ENCODE measurements at places on chromosomes 16 and 17.

DNA sequence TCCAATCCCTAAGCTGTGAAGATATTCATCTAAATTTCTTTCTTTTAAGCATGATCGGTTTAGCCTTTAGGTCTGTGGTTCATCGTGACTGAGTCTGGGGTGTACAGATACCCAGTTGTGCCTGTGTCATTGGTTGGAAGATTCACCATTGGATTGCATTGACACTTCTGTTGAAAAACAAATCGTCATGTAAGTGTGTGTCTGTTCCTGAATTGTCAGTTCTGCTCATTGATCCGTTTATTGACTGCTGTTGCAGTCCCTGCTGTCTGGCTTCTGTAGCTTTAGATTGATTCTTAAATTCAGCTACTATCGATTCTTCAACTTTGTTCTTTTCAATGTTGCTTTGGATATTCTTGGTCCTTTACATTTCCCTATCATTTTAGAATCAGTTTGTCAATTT lies 21.0 kb upstream of the ZNF469 start:
- no peak for DNase-seq

DNA sequence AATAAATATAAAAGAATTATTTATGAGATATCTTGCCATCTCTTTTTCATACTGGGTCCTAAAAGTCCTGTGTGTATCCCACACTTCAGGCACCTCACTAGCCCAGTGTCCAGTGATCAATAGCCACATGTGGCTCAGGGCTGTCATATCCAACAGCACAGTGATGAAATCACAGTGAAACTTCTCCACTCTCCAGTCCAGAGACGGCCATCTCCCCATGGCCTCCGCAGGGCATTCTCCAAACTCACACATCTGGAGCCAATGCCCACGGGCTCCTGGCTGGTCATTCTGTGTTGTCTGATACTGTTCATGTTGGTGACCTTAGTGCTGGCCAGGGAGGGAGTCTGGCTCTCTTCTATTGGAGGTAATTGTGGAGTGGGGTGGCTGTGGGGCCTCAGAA lies 125.2 kb upstream of the SDK2 start:
- DNase-seq, result no peak

DNA sequence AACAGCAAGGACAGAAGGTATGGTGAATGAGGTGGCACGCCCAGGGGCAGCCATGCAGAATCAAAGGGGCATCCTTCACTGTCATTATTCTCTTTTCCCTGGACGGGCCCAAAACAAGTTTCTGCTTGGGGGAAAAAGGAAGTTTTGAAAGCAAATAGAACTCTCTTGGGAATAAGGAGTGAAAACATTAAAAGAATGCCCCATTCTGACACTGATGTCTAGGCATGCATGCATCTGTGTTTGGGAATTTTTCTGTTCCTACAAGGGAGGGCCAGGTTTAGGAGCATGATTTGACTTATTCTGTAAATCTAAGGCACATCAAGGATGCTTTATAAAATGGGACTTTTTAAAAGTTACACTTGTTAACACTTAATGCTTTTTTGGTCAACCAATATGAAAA lies 34.3 kb upstream of the SLC12A3 start:
- no peak for DNase-seq

- peak; percentile 36 for DNase-seq
Observed at GRCh38 chr17:74780443-74781238, 4.5 kb upstream of the NAT9 start.

DNA sequence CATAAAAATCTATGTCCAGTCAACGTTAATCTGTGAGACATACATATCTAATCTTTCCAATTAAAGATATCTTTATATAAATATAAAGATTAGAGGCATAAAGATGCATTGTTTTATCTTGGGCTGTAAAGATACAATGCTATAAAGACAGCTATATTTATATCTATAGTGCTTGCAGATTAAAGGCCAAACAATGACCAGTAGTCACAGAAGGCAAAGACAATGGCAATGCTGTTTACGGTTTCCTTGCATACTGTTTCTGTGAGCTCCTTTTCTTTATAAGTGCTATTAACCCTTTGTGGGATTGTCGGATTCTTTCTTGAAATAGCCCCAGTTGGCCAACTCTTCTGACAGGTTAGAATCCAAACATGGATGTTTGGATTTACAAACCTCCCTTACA lies 85.5 kb upstream of the SALL1 start:
- no peak for DNase-seq

- DNase-seq, result no peak
Observed at GRCh38 chr16:57842601-57843000, 40.3 kb upstream of the KIFC3 start.

GRCh38 chr17:62641951-62642350 lies 14.5 kb downstream of the MRC2 start:
- no peak for DNase-seq

GRCh38 chr16:88395669-88396584 lies 13.2 kb downstream of the ZNF469 start:
- no peak for DNase-seq

GRCh38 chr16:23420011-23420410 lies 33.0 kb downstream of the COG7 start:
- no peak for DNase-seq

- no peak for DNase-seq
Observed at GRCh38 chr17:33015716-33016346, 24.2 kb downstream of the SPACA3 start.

DNA sequence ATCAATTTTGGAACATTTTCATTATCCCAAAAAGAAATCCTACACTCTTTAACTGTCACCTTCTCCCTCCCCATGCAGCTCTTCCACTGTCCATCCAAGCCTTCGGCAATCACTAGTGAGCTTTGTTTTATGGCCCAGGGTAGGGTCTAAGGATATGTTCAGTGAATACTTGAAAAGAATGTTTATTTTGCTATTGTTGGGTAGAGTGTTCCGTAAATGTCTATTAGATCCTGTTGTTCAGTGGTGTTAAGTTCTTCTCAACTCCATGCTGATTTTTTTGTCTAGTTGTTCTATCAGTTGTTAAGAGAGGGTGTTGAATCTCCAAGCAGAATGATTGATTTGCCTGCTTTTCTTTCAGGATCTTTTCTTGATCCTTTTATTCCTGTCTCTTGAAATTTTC lies 29.9 kb downstream of the SPECC1 start:
- DNase-seq, result no peak

- no peak for DNase-seq
Observed at GRCh38 chr16:65176603-65177002, 54.7 kb upstream of the CDH11 start.

DNA sequence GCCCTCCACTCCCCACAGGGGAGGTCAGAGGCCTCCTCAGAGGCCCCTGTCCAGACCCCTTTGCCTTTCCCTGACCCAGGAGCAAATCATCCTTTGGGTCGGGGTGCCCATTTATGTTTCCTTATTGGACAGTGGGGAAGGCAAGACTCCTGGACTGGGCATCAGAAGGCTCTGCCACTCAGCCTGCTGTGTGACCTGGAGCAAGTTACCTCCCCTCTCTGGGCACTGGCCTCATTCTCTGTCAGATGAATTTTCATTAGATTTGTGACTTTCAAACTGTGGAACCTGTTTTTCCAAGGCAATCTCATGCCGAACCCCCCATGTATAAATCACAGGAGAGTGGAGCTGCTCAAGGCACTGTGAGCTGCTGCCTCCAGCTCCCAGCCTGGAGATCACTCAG lies 47.0 kb upstream of the TOB1 start:
- no peak for DNase-seq

- DNase-seq, result peak; percentile 31
Observed at GRCh38 chr16:69123910-69124309, 8.5 kb downstream of the CHTF8 start.

GRCh38 chr17:80938556-80938955 lies 53.1 kb upstream of the CHMP6 start:
- no peak for DNase-seq

DNA sequence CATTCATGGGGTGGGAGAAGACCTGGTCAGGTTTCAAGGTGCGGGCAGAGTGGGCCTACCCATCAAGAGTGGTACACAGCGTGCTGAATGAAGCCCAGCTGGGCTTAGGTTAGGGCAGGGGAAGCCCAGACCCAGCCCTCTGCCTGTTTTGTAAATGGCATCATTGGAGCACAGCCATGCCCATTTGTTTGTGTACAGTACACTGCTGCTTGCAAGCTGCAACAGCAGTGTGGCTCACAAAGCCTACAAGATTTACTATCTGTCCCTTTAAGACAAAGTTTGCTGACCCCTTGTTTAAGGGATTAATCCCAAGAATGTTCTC lies 230.1 kb upstream of the TNRC6C start:
- DNase-seq, result no peak

DNA sequence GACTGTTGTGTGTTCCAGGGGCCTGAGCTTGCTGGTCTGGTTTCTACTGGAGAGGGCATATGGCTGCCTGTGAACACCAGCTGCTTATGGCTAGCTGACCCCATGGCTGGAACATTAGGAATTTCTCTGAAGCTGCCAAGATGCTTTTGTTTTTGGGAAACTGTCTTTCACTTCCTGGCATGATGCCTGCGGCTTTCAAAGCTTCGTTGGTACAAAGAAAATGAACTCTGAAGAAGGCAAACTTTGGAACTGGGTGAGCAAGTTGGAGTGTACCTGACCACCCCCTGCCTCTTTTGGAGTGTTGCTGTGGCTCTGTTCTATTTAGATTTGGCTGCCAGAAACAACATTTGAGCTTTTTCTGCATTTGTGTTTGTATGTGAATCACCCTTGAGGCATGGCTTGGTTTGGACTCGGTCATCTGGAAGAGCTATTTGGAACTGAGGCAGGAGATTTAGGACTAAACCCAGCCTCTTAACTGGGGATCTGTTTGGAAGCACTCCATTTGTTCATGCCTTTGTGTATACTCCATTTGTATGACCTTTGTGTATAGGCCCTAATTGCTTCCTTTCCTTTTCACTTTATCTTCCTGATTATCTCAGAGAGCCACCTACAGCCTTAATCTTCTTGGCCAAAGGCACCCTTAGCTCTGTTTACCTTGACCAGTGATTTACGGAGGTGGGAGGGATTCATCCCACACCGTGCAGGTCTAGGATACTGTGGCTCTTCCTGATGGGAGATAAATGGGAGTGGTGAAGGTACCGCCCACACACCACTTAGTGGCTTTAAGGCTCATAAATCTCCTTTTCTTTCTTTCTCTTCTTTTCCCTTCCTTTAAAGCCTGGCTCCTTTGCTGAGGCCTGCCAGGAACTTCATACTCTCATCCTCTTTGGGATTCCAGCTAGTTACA lies 7.3 kb upstream of the CPHXL start:
- peak; percentile 81 for DNase-seq

DNA sequence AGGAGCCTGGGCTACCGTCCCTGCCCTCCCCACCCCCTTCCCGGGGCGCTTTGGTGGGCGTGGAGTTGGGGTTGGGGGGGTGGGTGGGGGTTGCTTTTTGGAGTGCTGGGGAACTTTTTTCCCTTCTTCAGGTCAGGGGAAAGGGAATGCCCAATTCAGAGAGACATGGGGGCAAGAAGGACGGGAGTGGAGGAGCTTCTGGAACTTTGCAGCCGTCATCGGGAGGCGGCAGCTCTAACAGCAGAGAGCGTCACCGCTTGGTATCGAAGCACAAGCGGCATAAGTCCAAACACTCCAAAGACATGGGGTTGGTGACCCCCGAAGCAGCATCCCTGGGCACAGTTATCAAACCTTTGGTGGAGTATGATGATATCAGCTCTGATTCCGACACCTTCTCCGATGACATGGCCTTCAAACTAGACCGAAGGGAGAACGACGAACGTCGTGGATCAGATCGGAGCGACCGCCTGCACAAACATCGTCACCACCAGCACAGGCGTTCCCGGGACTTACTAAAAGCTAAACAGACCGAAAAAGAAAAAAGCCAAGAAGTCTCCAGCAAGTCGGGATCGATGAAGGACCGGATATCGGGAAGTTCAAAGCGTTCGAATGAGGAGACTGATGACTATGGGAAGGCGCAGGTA lies 762 bp downstream of the CDK12 start:
- DNase-seq, result peak; percentile 9

DNA sequence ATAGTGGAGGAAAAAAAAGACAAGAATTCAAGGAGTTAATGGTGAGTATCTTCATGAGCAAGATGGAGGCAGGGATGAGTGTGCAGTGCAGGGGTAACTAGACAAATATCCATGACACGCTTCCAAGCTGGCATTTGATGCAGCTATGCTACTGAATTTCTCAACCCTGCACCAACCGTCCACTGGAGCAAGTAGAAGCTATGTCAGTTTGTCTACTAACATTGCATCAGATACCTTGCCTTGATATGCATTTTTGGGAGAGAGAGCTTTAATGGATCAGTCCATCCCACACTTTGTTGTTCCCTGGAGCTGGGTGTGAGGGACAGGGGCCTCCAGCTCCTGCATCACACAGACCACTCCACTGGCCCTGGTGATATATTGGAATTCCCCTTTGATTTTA lies 16.4 kb downstream of the CCL11 start:
- DNase-seq, result no peak

GRCh38 chr16:53611179-53611696 lies 92.4 kb downstream of the RPGRIP1L start:
- DNase-seq, result no peak

DNA sequence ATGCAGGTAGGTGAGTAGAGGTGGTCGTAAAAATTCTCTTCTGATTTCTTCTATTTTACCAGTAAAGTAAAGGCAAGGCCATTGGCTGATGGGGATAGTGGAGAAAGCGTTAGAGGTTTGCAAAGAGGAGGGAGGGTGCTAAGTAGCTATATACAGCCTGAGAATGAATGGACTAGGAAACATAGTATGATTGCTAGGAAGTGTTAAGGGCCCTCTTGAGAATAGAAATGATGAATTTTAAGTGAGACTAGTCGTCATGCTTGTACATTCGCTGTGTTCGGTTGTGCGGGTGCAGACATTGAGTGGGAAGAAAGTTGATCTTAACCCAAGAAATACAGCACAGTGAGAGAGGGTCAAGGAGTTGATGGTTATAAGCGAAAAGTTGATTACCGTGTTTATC lies 7.2 kb upstream of the HS3ST2 start:
- DNase-seq, result no peak

- DNase-seq, result no peak
Observed at GRCh38 chr17:17467016-17467415, 9.8 kb upstream of the MED9 start.

- DNase-seq, result no peak
Observed at GRCh38 chr17:8162233-8162996, at the start of gene VAMP2. Gene VAMP2, minus strand, starts transcription at chr17:8162948. Its CDS starts 69 bp downstream, at chr17:8162879.

- no peak for DNase-seq
Observed at GRCh38 chr17:40812639-40813038, 9.8 kb downstream of the KRT10 start.

DNA sequence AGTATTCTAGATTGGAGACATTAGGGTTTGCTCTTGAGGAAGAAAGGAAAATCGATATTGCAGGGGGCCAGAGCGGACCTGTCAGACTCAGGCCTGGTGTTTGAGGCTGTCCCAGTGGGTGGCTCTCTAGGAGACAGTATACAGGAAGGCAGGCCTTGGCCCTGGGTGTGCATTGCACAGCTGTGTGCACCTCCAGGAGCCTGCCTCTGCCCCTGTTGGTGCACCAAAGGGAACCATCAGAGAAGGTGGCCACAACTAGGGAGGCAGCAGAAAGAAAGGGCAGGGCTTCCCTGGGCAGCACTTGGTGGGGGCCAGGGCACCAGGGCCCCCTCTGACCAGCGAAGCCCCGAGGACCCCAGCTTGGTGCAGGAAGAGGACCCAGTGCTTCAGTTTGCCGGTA lies 188.0 kb downstream of the NTN1 start:
- no peak for DNase-seq

GRCh38 chr17:31926100-31926729 lies 10.6 kb upstream of the SUZ12 start:
- no peak for DNase-seq

Measured in DMS 273 treated with DMSO at 0.1 percent for 48 hours (cell line).